ENCODE measurements at places on chromosomes 1 and 21. TPM values are rescaled to one million over a fixed set of nuclear protein-coding genes. Genes with fewer than 3 reads are reported as not detected.

MATN1 gene
- 0.24 TPM for polyA plus RNA-seq

RIMKLA gene
- polyA plus RNA-seq: 0.58 TPM

- DNase-seq: no peak
Measured at GRCh38 chr1:180156201-180156600, 1.5 kb downstream of the QSOX1 start.

DNA sequence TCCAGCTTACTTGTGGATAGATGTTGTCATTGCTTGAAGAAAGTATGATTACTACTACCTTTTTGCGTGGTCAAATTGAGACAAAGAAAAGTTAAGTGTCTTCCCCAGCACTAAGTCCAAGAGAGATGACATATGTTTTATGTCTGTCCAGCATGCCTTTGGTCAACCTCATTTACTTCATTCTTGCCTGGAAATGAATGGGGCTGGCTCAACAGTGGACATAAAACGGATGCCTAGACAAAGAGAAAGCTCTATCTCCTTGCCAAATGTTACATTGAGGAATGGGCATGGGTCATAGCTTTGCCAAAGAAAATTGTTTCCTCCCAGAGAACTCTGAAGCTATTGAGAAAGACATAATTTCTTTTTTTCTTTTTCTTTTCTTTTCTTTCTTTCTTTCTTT, 82.4 kb upstream of the PLPPR4 start:
- DNase-seq: no peak
